ENCODE measurements at places on chromosomes 2 and 18.

DNA sequence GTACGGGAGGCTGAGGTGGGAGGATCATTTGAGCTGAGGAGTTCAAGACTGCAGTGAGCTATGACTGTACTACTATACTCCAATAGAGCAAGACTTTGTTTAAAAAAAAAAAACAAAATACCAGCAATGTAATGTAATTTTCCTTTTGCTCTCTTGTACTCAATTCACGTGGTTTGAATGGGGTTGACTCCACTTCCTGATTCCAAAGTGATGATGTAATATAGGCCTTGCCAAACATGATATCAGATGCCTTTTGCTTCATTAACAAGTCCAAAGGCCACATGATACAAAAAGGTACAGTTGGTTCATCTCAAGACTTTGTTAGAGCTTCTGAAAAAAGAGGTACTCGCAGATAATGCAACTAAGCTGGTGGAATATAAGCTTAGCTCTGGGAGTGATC is 321.8 kb downstream of the ZEB2 start:
- DNase-seq = no peak

DNA sequence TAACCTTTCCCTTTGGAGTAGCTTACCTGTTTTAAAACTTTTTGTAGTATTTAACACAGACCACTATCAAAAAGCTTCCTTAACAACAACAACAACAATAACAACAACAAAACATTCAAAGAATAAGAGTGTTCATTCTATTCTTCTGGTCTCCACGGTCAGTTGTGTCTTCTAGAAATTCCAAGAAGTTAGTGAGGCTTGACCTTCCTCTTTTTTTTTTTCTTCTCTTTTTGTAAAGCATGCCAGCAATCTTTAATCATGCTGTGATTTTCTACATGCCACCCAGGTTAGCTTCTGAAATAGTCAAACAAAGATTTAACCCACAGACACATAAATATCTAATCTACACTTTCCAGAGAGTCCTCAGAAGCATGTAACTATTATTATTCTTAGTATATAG is 28.4 kb upstream of the KLHL14 start:
- DNase-seq = no peak

- DNase-seq = no peak
Observed at GRCh38 chr18:35842536-35842935, 129.9 kb upstream of the RMP24 start.

DNA sequence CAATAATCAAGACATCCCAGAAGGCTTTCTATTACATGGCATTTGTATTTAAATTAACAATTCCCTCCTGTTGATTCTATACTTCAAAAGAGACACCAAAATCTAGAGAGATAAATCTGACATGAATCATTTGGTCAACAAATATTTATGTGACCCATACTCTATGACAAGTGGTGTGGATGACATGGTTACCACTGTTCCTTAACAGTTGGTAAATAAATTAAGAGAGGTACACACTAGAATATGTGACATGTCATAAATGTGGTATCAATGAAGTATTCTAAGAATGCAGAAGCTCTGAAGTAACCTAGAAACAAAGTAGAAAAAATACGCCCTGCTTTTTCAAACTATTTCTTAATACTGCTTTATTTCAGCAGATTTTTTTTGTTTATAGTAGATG is 255.4 kb downstream of the EXOC6B start:
- no peak for DNase-seq

GRCh38 chr18:50494569-50494968 is 65.3 kb upstream of the MAPK4 start:
- DNase-seq = no peak

GRCh38 chr18:62897153-62897552 is 181.8 kb downstream of the PHLPP1 start:
- DNase-seq = no peak

- DNase-seq = no peak
Observed at GRCh38 chr2:197538412-197538811, 22.5 kb downstream of the MOB4 start.

GRCh38 chr2:27379836-27380625 is 503 bp downstream of the ZNF513 start:
- no peak for DNase-seq

- no peak for DNase-seq
Observed at GRCh38 chr2:64260817-64261216, 116.6 kb upstream of the PELI1 start.

DNA sequence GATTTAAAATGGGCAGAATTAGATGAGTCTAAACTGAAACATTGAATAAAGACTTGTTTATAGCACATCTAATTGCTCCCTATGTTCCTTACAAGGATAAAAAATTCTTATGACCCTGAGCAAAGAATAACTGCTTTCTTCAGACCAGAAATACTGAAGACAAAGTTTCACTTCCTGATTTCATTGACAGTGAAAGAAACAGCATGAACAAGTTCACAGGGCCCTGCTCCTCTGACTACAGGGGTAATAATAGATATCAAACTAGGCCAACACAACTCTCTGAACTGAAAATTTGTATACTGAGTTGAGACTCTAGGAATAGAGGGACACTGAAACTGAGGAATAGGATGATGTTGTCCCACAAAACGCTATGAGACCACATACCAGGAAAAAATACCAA is 1383.3 kb upstream of the CDH2 start:
- no peak for DNase-seq

DNA sequence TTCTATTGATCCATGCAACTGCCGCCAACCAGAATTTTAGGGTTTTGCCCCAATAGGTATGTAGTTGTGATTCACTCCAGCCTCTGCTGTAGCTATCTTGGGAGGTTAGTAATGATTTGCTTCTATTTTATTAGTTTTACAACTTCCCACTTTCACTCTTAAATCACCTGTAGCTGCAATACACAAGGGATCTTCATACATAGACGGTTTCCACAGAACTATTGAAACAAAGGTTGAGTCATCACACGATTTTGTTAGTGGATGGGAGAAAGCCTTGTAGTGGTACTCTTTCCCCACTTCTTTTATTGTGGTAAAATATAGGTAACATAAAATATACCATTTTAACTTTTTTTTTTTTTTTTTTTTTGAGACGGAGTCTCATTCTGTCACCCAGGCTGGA is 104.2 kb upstream of the SPRED2 start:
- no peak for DNase-seq

DNA sequence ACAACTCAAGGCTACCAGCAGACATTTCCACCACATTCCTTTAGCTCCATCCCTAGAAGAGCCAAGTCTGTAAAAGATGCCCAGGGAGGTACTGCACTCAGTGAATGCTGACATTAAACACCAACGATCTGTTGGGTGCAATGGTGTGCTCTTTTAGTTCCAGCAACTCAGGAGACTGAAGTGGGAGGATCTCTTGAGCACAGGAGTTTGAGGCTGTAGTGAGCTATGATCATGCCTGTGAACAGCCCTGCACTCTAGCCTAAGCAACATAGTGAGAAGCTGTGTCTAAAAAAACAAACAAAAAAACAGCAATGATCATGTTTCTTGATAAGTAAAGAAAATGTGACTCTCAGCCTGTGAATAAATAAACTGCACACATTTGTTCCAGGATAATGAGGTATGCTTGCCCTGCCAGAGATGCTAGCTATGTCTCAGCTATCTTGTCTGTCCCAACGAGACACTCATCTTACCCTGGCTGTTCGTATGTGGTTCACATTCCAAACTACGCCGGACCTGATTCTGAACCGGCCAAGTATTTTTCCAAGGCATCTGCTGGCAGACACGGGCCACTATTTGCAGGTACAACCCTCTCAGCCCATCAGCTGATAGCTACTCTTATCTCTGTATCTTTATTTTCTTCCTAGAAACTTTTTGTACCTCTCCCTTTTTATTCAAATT is 21.8 kb downstream of the TMEM182 start:
- DNase-seq = no peak

- no peak for DNase-seq
Observed at GRCh38 chr2:100422320-100423055, 5.0 kb upstream of the CHST10 start.

DNA sequence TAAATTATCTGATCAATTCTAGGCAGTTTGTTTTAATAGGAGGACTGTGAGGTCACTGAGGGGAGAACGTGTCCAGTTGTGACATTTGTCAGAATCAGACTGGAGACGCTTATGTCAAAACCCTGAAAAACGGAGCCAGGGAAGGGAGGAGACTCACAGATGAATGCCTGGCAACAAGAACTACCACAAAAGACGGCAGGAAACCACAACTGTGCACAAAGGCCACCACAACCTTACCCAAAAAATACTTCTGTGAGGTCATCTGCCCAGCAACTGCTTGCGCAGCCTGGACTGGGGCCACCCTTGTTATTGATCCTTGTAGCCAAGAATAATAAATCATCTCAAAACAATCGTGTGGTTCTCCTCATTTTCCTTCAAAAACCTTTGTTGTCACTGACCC is 173.0 kb upstream of the ALKAL2 start:
- no peak for DNase-seq

DNA sequence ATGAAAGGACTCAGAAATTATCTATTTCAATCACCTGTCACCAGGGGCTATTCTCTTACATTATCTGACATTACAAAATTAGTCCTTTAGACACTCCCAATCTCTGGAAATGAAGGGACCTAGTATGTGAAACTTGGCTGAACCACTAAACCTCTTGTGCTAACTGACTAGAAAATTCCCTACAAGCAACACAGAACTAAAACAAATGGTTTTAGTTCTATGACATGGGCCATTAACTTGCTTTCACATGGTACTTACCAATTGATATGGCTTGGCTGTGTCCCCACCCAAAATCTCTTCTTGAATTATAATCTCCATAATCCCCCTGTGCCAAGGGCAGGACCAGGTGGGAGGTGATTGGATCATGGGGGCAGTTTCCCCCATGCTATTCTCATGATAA is 16.6 kb downstream of the SERPINE2 start:
- no peak for DNase-seq

- no peak for DNase-seq
Observed at GRCh38 chr2:126658905-126659561, 3.1 kb downstream of the GYPC start.

Measured in chondrocyte (in vitro differentiated cells).